ENCODE measurements at places on chromosomes 6 and 20.

DNA sequence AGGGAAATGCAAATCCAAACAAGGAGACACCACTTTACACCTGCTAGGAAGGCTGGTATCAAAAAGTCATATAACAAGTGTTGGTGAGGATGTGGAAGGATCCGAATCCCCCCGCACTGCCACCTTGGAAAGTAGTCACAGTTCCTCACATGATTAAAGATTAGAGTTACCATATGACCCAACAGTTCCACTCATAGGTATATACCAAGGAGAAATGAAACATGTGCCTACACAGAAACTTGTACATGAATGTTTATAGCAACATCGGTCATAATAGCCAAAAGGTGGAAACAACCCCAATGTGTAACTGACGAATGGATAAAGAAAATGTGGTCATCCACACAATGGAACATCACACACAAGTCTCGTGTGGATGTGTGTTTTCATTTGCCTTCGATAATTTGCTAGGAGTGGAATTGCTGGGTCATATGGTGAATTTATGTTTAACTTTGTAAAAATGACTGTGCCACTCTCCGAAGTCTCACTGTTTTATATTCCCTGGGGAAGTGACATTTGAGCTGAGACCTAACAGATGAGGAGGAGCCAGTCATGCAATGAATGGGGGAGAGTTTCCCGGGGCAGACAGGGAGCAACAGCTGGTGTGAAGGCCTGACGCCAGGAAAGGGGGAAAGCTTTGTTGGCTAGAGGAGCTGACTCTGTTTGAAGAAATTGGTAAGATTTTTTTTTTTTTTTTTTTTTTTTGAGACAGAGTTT is 125.9 kb upstream of the MLN start:
- DNase-seq, result peak; percentile 72

DNA sequence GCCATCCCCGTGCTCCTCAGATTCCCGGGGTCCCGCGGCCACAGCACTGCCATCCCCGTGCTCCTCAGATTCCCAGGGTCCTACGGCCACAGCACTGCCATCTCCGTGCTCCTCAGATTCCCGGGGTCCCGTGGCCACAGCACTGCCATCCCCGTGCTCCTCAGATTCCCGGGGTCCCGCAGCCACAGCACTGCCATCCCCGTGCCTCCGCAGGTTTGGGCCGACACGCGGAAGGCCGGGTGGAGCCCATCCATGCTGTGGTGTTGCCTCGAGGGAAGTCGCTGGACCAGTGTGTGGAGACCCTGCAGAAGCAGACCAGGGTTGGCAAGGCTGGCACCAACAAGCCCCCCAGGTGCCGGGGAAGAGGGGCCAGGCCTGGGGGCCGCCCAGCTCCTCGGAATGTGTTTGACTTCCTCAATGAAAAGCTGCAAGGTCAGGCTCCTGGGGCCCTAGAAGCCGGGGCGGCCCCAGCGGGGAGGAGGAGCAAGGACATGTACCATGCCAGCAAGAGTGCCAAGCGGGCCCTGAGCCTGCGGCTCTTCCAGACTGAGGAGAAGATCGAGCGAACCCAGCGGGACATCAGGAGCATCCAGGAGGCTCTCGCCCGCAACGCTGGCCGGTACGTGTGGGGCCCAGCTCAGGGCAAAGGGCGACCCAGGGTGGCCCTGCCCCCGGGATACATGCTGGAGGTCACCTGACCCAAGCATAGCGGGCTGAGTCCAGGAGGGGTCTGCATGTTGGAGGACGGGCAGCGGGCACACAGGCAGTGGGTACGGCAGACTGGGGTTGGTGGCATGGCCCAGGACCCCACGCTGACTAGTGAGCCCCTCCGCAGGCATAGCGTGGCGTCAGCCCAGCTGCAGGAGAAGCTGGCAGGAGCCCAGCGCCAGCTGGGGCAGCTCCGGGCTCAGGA is 1.3 kb upstream of the LIME1 start:
- DNase-seq, result no peak

DNA sequence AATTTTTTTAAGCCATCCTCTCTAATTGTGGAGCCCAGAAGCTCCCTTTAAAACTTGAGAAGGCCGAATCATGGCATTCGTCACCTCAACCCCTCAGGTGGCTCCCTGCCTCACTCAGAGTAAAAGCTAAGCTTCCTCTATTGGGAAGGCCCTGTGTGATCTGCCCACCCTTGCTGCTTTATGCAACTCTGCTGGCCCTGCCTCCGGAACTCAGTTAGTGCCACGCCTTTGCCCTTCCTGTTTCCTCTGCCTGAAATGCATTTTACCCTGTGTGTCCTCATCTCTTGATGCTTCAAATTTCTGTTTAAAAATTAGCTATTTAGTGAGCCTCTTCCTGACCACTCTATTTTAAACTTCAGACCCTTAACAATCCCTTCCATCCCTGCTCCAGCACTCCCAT is 5.7 kb downstream of the PACRG start:
- DNase-seq, result no peak

DNA sequence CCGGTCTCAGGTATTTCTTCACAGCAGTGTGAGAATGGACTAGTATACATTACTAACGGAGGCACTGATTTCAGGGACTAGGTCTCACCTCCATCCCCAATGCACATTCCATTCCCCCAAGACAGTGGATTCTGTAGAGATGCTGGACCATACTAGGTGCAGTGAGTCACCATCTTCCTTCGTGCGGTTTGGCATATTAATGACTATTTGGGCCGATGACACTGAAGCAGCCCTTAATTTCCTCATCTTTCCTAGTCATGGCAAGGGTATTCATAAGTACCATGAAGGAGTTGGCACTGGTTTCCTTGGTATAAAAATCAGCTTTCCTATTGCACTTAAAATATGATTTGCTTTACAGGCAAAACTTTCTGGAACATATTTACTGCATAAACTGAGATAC is 121.4 kb upstream of the TRAF3IP2 start:
- DNase-seq, result no peak

DNA sequence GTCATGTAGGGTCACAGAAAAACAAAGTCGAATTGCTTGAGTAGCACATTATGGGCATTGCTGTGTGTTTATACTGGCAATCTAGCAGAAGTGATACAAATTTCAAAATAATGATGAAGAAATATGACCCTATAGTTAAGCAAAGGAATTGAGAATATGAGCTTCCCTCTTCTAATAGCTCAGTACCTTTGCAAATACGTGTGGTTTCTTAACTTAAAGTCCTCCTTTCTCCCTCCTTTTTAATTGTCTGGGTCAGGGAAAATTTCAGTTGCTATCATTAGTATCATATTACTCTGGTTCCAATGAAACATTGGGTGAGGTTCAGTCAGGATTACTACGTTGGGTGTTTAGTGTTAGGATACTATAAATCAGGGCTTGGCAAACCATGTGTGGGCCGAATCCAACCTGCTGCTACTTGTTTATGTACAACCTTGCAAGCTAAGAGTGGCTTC is 166.8 kb upstream of the CARMIL1 start:
- DNase-seq, result peak; percentile 51

DNA sequence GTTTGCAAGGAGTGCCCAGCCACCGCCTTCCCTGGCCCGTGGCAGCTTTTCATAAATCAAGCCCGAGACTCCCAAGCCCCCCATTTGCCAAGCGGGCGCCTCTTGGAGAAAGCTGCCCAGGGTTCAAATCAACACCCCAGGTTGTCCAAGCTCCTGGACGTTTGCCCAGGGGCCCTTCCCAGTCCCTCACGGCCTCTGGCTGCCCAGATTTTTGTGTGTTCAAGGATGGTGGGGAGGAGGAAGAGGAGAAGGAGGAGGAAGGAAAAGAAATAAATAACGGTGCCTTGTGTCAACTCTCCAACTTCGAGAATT is 20.6 kb upstream of the NFATC2 start:
- no peak for DNase-seq

DNA sequence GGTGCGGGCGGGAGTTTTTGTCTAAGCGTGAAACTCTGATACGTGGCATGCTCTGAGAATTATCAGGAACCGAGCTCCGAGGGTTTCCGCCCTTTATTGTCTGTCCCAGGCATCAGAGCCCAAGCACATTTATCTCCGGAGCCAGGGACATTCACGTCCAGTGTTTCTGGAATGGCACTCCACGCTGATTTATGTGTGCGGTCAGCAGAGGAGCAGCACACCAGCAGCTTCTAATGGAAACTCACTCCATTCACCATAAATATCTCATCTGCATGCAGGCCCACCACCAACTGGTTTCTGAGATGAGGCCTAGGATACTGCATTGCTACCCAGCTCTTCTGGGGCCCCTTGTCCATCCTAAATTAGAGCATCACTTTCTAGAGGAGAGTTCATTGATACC is 51.9 kb upstream of the SYNDIG1 start:
- DNase-seq, result no peak

GRCh38 chr6:170205534-170206316 is 85.2 kb downstream of the DLL1 start:
- DNase-seq, result no peak

- DNase-seq, result no peak
These were observed 5.3 kb upstream of the RAET1L start for GRCh38 chr6:150030611-150031010.

DNA sequence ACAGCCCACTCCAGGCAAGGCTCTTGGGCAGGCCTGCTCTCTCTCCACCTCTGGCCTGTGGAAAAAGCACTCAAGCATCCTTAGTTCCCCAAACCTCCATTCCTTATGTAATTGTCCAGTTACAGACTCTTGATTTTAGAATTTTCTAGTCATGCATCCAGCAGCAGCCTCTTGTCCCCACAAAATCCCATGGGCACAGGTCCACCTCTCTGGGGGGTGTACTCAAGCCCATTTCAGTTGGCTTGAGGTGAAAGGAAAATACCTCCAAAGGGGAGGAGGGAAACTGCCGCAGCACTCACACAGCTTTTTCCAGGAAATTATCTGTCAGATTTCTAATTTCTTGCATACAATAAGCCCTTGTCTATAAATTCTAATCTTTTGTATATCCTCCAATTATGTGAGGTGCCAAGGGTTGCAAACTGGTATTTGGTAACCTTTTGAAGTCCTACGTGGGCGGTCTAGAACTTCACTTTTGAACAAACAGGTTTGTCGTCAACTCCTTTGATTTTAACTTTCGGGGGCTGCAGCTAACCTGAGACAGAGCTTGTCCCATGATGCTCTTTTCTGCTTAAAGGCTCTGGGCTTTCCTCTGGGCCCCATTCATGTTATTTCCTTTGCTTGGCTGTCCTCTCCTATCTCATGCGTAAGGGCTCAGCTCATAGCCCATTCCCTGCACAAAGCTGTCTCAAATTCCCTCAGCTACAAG is 104.7 kb upstream of the CEP85L start:
- DNase-seq, result no peak

- DNase-seq, result peak; percentile 72
These were observed 812 bp upstream of the SMIM13 start for GRCh38 chr6:11092668-11093375.

- no peak for DNase-seq
These were observed 114.6 kb downstream of the MAN1A1 start for GRCh38 chr6:119234941-119235340.

- DNase-seq, result no peak
These were observed 7.9 kb upstream of the COL12A1 start for GRCh38 chr6:75213732-75214131.

GRCh38 chr6:6872459-6873344 is 235.1 kb upstream of the RREB1 start:
- DNase-seq, result no peak

- DNase-seq, result no peak
These were observed 55.2 kb downstream of the ATXN1 start for GRCh38 chr6:16706029-16706428.

DNA sequence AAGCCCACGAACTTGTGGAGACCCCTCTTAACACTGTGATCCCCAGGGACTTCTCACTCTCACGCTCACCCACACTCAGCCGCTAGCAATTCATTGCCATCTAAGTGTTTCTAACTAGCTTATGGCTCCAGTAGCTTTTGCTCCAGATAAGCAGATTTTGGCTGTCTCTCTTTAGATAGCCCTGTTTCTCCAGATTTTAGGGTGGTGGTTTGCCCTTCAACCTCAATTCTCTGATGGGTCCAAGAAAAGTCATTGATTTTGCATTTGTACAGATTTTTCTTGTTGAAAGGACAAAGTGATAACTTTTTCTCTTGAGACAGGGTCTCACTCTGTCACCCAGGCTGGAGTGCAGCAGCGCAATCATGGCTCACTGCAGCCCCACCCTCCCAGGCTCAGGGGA is 41.2 kb downstream of the NR2E1 start:
- no peak for DNase-seq

DNA sequence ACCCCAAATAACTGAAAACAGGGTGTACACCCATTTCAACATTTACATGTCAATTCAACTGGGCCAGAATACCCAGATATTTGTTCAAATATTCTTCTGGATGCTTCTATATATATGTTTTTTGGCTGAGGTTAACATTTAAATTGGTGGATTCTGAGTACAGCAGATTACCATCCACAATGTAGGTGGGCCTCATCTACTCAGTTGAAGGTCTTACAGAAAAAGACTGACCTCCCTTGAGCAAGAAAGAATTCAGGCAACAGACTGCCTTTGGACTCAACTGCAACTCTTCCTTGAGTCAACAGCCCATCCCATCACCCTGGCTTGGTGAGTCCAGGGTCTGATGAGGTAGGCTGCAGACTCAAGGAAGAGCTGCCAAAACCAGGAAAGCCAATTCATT is 84.1 kb downstream of the ATG5 start:
- no peak for DNase-seq

GRCh38 chr20:25050501-25051350 is 7.2 kb downstream of the ACSS1 start:
- DNase-seq, result no peak

DNA sequence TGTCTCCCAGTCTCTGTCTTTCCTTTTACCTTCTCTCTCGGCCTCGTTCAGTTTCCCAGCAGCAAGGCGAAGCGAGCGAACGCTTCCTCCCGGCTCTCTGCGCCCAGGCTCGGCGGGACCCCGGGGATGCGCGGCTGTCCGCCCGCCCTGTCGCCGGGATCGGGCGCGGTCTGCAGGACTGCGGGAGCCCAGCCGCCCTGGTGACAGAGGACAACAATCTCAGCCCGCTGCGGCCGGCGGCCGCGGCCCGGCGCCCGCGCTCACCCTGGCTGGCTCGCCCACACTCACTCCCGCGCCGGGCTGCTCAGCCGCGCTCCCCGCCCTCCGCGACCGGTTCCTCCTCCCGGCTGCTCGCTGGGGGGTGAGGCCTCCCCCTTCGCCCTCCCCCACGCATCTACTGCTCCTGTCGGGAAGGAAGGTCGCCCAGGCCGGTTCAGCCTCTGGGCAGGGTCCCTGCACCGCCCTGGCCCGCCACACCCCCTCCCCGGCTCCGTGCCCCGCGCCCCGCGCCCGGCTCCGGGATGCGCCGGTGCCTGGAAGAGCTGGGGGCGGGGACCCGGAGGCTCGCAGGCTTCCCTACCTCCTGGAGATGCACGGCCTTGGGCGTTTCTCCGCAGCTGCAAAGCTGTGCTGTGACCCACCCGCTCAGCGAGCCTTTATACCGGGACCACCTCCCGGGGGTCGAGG is 410 bp downstream of the SYNE1 start:
- DNase-seq, result no peak

Data from NCI-H1105 treated with DMSO at 0.1 percent for 48 hours (cell line).